ENCODE measurements at places on chromosomes 6 and 20.

DNA sequence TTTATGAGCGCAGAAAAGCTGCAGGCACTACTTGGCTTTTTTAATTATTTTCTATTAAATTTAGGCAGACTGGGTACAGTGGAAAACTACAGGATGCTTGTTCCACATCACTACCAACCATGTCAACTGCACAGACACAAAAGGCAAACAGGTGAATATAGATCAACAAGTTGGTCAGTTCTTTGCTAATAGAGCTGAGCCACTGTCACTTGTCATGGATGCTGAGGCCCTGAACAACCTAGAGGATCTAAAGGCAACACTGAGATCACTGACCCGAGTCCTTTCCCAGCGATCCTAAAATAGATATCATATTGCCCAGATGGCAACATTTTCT, 34.5 kb upstream of the FAM83C start:
- DNase-seq = no peak

- no peak for DNase-seq
Measured at GRCh38 chr6:130585587-130585986, 219.8 kb downstream of the TMEM200A start.

DNA sequence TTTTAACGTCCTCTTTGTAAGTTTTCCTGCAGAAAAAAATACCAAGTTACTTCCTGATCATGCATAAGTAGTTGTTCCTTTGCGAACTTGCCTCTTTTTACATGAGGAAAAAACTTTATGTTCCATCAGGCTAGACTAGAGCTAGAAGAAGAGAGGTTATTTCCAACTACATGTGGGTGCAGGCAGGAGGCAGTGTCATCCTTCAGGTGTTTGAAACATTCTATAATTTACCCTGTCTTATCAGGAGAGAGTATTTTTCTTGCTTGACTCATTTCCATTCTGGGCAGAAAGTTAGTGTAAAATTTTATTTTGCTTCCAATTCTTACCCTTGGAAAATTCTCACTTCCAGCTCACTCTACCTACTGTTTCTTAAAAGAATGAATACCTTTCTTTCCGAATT, 28.5 kb upstream of the EPHA7 start:
- no peak for DNase-seq

- DNase-seq = peak; percentile 85
Measured at GRCh38 chr6:106608080-106608668, 21.1 kb downstream of the RTN4IP1 start.

DNA sequence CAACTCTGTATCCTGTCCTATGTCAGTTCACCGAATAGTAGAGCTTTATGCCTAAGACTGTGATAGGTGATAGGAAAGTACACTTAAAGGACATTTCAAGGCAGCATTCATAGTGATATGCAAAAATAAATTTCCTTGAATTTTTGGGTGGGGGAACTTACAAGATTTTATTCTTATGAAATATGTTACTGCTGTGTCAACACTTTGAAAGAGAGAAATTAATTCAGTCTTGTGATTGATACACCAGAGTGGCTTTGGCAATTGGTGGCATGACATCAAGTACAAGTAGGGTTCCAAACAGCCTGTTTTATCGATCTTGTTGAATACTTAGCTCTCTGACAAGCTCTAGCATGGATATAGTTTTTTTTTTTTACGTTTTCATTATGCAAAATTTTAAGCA, 72.3 kb downstream of the QKI start:
- DNase-seq = no peak

DNA sequence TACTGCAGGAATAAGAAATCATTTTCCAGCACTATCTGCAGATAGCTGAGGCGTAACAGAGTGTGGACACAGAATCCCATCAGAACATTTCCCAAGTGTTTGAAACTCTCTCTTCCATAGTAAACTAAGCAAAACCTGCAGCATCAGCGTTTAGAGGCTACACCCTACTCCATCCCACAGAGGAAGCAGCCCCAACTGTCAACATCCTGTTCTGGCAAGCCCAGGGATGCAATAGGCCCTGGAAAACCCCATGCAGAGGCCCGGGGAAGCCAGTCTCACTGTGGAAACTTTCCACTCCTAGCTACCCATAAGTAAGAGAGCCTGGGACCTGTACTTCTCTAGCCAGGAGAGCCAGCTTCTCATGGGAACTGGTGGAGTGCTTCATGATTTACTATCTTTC, 129.4 kb downstream of the LY86 start:
- no peak for DNase-seq

GRCh38 chr6:40399888-40400457, 187.2 kb downstream of the LRFN2 start:
- no peak for DNase-seq

DNA sequence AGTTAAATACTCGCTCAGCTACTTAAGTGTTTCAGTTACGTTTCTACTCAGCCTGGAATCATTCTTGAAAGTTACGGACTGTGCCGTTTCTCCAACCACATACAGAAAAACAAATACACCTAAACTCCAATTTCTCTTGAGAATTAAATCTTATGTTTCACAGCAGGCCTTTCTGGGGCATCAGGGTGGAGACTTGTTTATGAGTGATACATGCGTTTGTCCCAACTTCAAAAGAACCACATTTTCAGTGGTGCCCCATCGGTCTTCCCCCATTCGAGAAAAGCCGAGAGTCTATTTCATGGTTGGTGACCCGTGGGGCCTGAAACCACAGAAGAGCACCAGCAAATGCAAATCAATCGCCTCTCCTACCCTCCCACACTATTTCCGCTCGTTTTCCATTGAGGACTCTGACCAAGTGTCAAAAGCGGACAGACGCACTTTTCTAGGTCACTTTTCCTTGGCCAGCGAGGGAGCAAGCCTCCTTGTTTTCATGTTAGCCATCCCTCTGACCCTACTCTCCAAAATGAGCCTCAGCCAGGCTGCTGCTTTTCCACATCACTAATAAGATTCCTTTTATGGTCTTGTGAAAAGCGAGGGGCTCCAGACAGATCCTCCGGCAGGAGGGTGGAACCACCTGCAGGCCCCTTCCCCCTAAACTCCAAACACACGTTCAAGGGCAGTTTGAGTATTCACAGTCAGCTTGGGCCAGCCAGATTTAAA, 3.1 kb downstream of the JAG1 start:
- no peak for DNase-seq

DNA sequence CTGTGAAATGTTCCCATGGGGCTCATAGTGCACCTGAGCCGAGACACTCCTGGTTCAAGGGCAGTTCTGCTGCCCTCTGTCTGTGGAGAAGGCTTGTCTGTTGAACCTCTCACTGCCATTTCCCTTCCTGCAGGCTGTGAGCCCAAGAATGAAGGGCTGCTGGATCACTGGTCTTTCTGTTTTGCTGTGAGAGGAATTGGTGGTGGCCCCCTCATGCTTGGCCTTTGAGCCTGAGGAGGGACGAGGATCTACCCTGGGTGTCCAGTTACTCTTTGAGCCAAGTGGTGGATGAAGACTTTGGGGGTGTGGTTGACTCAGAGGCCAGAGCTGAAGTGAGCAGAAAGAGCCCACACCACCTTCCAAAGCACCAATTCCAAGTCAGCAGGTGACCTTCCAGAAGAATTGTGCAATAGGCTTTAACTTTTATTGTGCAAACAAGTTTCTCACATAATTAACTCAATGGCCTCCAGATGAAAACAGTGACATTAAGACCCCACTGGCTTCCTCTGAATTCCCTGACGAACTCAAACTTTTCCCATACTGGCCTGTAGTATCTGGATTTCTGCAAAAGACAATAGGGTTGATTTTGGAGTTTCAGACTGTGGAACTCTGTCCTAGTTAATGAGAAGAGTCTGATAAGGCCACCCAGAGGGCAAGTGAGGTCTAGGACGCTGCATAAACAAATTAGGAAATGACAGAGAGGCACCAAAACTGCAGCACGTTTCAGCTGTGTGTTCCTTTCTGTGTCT, 101.5 kb downstream of the PHACTR3 start:
- no peak for DNase-seq

DNA sequence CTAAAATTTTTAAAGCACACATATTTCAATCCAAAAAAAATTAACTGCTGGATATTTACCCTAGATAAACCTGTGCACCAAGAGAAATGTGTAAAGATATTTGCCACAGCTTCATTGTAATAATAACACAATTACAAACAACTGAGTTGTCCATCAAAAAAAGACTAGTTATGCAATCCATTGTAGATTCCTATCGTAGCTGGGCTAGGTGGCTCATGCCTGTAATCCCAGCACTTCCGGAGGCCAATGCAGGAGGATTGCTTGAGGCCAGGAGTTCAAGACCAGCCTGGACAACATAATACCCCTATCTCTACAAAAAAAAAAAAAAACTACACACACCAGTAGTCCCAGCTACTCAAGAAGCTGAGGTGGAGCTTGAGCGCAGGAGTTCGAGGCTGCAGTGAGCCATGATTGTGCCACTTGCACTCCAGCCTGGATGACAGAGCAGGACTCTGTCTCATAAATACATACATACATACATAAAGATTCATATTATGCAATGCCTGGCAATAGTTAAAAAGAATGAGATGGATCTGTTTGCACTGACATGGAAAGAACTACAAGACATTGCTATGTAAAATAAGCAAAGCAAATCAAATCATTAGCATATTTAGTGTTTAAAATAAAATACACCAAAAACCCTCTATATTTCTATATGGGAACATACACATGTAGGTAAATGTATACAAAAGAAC, 56.5 kb upstream of the CCDC28A start:
- no peak for DNase-seq
